T-helper 17 cell (primary cell): ENCODE measurements at places on chromosomes 7 and 10.

DNA sequence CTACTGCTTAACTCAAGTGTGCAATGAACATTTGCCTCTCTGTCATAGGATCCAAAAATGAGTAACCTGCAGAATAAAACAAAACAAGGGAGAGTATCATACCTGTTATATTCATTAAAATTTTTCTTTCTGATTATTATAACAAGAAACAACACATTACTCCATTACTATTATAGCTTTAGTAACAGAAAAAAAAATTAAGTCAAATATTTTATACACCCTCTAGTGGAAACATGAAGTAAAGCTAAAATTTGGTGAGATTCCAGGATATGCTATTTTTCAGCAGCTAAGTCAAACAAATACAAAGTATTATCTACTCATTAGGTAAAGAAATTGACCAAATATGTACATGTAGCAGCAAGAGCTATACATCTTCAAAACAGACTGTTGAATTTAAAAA, 56.3 kb downstream of the PDZD8 start:
- no peaks in the 10 kb centered on the region for H3K27me3 ChIP-seq
- no peak for DNase-seq
- no peak overlapping the region for H3K27ac ChIP-seq
- peaks cover 6% of the 10 kb centered on the region for H3K36me3 ChIP-seq

DNA sequence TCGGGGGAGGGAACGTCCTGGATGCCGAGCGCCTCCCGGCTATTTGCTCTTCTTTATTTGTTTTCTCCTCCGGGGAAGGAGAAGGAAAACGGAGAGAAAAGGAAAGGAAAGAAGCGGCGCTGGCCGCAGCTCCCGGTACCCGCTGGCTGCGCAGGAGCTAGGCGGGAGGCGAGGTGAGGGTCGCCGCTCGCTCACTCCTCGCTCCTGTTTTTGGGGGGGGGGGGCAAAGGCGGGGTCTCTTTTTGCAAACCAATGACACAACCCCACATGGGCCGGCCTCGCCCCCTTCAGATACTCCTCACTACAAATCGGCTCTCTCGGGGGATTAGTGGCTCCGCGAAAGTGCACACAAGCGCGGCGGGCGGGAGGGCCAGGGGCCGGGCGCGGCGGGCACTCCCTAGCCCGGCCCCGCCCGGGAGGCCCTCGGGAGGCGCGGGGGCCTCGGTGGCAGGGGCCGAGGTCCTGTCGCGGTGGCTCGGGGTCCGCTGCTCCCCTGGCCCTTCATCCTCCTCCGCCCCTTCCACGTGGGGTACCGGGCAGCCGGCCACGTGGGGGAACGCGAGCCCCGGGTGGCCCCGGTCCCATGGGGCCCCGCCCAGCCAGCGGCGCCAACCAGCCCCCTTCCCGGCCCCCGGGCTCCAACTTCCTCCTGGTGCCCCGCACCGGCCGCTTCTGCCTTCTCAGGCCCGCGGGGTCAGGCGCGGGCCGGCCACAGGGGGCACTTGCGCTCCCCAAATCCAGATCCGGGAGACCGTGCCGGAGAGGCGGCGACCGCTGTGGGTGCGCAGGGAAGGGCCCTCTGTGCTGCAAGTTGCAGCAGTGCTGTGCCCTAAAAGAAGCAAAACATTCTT, 718 bp upstream of the CTBP2 start:
- no peaks in the 10 kb centered on the region for H3K4me1 ChIP-seq
- H3K27ac ChIP-seq = no peak overlapping the region
- H3K36me3 ChIP-seq = no peaks in the 10 kb centered on the region
- peak overlapping the region; percentile 70 for H3K4me3 ChIP-seq

DNA sequence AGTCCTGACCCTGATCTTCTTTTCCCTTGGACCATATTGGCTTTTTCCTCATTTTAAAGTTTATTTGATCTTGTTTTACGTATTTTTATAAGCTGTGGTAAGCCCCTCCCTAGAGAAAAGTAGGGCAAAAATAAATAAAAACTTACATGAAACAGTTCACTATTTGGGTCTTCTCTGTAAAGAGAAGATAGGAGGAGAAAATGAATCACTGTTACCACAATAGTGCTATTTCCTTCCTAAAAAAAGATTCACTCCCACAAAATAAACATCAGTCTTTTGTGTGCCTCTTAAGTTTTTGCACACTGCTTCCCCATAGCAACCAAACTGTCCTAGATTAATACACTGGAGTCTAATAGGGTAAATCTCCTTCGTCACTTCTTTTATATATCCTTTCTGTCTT, 1.4 kb upstream of the SVIL start:
- DNase-seq = no peak
- H3K4me1 ChIP-seq = peaks cover 43% of the 10 kb centered on the region
- peak overlapping the region; percentile 97 for H3K27ac ChIP-seq
- peak overlapping the region; percentile 77 for H3K4me3 ChIP-seq
- H3K27me3 ChIP-seq = no peaks in the 10 kb centered on the region

- peak overlapping the region; percentile 74 for H3K27ac ChIP-seq
- no peak overlapping the region for H3K4me3 ChIP-seq
- peaks cover 2% of the 10 kb centered on the region for H3K4me1 ChIP-seq
- no peak for DNase-seq
Measured at GRCh38 chr7:157439761-157440160, 103.0 kb downstream of the DNAJB6 start.
